ENCODE measurements at places on chromosomes 5 and 9. TPM values are rescaled to one million over a fixed set of nuclear protein-coding genes. Genes with fewer than 3 reads are reported as not detected.
A peak's percentile ranks its signal among the peaks of the same experiment; 100 is the strongest.

The SPINK13 gene
- total RNA-seq = not detected

The LECT2 gene
- not detected for total RNA-seq

The FRRS1L gene
- 1.9 TPM for total RNA-seq

- no peak overlapping the region for H3K27ac ChIP-seq
- H3K36me3 ChIP-seq = no peaks in the 10 kb centered on the region
- no peak overlapping the region for H3K4me3 ChIP-seq
- H3K27me3 ChIP-seq = no peaks in the 10 kb centered on the region
These were observed 517.2 kb downstream of the CAAP1 start for GRCh38 chr9:26375448-26375847.

GRCh38 chr5:96660971-96661854 is 963 bp upstream of the CAST start:
- no peaks in the 10 kb centered on the region for H3K36me3 ChIP-seq
- peak overlapping the region; percentile 73 for H3K4me3 ChIP-seq
- H3K27ac ChIP-seq = peak overlapping the region; percentile 90
- DNase-seq = peak; percentile 78

- H3K27me3 ChIP-seq = peaks cover 18% of the 10 kb centered on the region
- no peak for DNase-seq
- H3K4me1 ChIP-seq = peaks cover 20% of the 10 kb centered on the region
These were observed 188.4 kb downstream of the C9orf50 start for GRCh38 chr9:129432297-129433154.

DNA sequence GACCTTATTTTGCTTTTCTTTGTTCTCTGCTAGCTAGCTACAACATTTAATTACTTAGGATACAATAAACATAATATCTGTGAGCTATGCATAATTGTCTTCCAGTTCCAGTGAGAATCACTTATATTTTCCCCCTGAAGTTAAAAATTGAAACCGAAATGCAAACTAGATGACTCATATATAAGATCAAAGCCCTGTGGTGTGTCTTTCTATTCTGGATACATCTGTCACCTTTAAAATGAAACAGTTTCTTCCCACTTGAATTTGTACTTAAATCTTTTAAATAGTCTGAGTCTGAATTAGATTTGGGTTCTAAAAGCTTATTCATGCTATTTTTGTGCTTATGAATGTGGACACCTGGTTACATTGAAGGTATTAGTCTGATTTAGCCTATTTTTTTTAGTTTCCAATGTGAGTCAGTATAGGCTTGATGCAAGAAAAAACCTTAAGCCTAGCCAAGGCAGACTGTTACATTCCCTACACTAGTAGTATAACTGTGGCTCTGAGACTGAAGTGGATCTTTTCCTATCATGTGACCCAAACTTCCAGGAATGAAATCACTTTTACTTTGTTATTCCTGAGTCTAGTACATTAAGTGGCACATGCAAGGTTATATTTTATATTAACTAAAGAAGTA is 703.5 kb upstream of the RGMB start:
- H3K4me1 ChIP-seq = no peaks in the 10 kb centered on the region
- H3K27ac ChIP-seq = no peak overlapping the region

DNA sequence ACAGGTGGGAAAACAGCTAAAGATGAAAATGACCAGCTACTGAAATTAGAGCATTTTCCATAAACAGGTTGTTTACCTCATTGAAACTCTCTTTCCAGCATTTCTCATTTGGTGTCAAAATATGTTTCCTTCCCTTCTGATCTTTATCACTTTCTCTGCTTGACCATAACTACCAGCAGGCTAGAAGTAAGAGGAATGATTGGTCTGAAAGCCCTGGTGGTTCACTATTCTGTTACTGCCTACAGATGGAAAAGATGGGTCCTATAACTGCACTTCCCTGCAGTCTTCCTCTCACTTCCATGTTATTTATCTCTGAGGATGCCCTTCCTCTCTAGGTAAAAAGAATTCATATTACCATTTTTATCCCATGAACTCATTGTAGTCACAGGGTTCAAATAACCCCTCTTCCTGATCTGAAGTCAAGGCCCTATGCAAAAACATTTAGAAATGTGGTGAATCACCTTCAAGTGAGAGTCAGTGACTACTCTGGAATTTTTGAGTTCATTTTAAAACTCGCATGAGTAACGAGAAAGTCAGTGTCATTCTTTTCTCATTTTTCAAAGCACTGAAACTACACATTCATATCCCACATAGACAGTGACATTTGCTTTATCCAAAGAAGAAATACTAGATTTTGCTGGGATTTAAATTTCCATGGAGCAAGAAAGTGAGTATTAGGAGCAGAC is 51.7 kb downstream of the ZNF474 start:
- H3K36me3 ChIP-seq = no peaks in the 10 kb centered on the region

DNA sequence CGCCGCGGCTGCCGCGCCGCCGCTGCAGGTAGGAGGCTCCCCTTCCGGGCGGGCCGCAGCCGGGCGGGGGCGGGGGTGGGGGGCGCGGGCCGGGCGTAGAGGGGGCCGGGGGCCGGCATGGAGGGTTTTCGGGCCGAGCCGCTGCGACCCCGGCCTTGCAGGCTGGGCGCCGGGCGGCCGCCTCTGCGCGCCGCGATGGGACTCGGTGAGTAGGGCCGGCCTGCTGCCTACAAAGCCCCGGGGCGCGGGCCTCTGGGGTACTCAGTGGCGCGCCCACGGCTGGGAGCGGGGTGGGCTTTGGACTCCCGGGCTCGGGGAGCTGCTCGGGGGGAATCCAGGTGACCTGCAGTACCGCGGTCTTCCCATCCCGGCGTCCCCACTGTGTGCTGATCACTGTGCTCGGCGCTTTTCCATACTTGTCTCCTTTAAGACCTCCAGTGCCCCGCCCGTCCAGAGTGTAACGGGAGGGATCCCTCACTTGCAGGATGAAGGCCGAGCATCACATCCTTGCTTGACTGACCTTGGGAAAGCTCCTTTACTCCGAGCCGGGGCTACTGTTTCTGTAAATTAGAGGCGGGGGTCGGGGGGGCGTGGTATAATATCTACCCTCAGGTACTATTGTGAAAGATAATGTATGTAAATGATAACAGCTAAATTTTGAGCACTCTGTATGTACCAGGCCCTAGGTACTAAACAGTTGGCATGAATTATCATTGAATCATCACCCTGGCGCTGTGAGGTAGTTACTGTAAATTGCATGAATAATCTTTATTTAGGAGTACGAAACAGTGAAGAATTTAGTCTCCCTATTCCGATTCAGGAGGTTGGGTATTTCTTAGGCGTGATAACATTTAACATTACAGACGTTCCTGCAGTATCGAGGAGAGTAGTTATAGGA is 672 bp downstream of the MSANTD3 start:
- DNase-seq = peak; percentile 73
- H3K4me3 ChIP-seq = peak overlapping the region; percentile 79
- no peaks in the 10 kb centered on the region for H3K27me3 ChIP-seq
- H3K36me3 ChIP-seq = peaks cover 3% of the 10 kb centered on the region
- H3K4me1 ChIP-seq = peaks cover 16% of the 10 kb centered on the region

DNA sequence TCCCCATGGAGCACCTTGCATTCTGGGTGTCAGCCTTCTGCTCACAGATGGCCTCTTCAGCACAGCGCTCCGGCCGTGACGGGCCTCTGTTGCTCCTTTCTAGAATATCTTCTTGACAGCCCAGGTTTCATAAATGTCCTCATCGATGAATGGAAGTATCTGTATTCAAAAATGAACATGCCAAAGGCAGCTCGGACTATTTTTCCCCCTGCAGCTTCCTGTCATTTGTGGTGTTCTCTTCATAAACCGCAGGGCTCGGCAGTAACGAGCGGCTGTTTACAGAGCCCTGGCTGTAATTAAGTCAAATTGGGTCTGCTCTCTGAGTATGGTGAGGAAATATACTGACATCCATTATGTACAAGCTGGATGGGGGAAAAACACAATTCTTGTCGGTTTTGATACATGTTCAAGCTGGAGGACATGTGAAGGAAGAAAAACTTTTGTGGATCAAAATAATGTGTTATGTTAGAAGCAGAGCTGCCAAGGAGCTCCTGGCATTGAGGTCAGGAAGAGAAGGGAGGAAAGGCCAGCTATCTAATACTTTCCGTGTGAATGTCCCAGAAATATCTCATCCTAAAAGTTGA is 154.1 kb upstream of the CD180 start:
- H3K36me3 ChIP-seq = no peaks in the 10 kb centered on the region
- DNase-seq = peak; percentile 74
- H3K27ac ChIP-seq = no peak overlapping the region
- no peak overlapping the region for H3K4me3 ChIP-seq
- no peaks in the 10 kb centered on the region for H3K27me3 ChIP-seq

DNA sequence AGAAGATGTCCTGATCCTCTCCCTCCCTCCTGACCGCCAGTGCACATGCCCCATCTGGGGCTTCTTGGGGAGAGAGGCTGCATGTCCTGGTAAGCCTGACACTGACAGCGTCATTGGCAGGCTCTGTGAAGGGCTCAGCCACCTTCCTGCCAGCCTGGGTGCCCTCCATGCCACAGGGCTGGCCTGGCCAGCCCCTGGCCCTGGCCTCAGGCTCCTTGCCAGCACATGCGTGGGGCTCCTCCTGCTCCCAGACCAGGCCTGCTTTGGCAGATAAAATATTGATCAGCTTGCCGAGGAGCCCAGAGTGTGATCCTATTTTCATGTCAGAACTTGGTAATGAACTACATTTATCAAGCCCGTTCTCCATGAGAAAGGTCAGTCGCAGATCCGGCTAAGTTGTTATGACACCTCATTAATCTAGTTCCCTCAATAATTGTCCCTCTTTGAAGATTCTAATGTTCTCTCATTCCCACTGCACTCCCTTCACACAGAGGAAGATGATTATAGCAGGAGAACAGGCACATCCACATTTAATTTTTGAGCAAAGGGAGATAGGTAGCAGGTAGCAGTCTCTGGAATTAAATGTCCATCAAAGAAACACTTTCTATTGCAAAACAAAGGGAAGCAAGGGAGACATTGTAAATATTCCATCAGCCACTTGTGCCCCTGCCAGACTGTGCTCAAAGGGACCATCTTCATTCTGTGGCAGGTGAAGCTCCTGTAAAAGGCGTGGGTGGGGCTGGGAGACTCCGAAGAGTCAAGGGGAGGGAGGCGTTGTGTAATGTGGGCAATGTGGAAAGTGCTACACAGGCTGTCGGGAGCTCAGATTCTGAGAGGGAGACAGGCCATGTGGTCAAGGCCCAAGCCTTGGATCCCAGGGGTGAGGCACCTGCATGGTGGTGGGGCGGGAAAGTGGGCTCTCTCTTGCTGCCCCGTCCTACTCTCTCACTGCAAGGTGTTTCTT is 272.0 kb downstream of the HSPA4 start:
- no peaks in the 10 kb centered on the region for H3K36me3 ChIP-seq
- no peak overlapping the region for H3K27ac ChIP-seq
- DNase-seq = no peak
- no peak overlapping the region for H3K4me3 ChIP-seq
- no peaks in the 10 kb centered on the region for H3K4me1 ChIP-seq
- no peaks in the 10 kb centered on the region for H3K27me3 ChIP-seq

GRCh38 chr9:121885345-121885901 is 207.7 kb downstream of the TTLL11 start:
- H3K27me3 ChIP-seq = no peaks in the 10 kb centered on the region
- peaks cover 23% of the 10 kb centered on the region for H3K4me1 ChIP-seq
- H3K27ac ChIP-seq = no peak overlapping the region
- DNase-seq = no peak
- no peaks in the 10 kb centered on the region for H3K36me3 ChIP-seq
- no peak overlapping the region for H3K4me3 ChIP-seq

DNA sequence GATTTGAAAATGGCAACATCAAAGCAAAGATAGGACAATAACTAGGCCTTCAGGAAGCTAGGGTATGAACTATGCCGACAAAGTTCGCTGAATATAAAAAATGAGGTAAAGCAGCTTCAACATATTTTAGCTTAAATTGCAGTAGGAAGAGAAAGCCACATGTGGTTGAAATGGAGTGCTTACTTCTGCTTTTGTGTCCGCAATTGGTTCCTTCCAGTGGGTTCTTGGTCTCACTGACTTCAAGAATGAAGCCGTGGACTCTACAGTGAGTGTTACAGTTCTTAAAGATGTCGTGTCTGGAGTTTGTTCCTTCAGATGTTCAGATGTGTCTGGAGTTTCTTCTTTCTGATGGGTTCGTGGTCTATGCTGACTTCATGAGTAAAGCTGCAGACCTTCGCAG is 95.2 kb downstream of the APTX start:
- no peaks in the 10 kb centered on the region for H3K4me1 ChIP-seq
- H3K27me3 ChIP-seq = peaks cover 5% of the 10 kb centered on the region
- H3K27ac ChIP-seq = no peak overlapping the region
- H3K36me3 ChIP-seq = no peaks in the 10 kb centered on the region

DNA sequence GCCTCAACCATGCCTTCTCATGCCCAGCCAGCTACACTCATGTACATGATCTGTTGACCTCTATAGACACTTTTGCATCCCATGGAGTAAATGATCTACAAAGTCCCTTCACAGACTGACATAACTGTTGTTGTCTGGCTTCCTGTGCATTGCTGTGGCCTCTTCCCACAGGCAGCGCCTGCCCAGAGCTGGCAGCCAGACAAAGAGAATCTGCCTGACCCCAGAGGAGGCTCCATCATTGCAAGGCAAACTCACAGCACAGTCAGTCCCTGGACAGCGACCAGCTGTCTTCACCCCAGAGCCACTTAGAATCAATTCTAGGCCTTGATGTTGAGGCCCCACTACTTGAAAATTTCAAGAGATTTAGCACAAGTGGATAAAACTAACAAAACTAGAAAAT is 65.5 kb downstream of the INSYN2B start:
- no peak overlapping the region for H3K27ac ChIP-seq
- no peak overlapping the region for H3K4me3 ChIP-seq
- DNase-seq = peak; percentile 60
- H3K36me3 ChIP-seq = no peaks in the 10 kb centered on the region
- no peaks in the 10 kb centered on the region for H3K4me1 ChIP-seq

DNA sequence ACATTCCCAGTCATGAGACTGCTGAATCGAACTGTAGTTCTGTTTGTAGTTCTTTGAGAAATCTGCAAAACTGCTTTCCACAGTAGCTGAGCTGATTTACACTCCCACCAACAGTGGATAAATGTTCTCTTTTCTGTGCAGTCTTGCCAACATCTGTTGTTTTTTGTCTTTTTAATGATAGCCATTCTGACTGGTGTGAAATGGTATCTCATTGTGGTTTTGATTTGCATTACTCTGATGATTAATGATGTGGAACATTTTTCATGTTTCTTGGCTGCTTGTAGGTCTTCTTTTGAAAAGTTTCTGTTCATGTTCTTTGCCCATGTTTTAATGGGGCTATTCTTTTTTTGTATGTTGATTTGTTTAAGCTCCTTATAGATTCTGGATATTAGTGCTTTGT is 187.3 kb upstream of the TLE4 start:
- peak; percentile 24 for DNase-seq
- no peaks in the 10 kb centered on the region for H3K36me3 ChIP-seq
- no peak overlapping the region for H3K27ac ChIP-seq
- H3K27me3 ChIP-seq = no peaks in the 10 kb centered on the region

- no peak for DNase-seq
- no peaks in the 10 kb centered on the region for H3K4me1 ChIP-seq
- no peaks in the 10 kb centered on the region for H3K36me3 ChIP-seq
- H3K27ac ChIP-seq = no peak overlapping the region
These were observed 14.1 kb upstream of the MAP1B start for GRCh38 chr5:72093217-72093616.

GRCh38 chr9:4596165-4596922 is 65.8 kb upstream of the PLPP6 start:
- DNase-seq = no peak
- H3K27me3 ChIP-seq = no peaks in the 10 kb centered on the region
- H3K4me3 ChIP-seq = no peak overlapping the region
- peaks cover 3% of the 10 kb centered on the region for H3K4me1 ChIP-seq
- peak overlapping the region; percentile 35 for H3K27ac ChIP-seq
